HCEC 1CT (cell line): ENCODE measurements at places on chromosomes 3 and 15.
A peak's percentile ranks its signal among the peaks of the same experiment; 100 is the strongest.

DNA sequence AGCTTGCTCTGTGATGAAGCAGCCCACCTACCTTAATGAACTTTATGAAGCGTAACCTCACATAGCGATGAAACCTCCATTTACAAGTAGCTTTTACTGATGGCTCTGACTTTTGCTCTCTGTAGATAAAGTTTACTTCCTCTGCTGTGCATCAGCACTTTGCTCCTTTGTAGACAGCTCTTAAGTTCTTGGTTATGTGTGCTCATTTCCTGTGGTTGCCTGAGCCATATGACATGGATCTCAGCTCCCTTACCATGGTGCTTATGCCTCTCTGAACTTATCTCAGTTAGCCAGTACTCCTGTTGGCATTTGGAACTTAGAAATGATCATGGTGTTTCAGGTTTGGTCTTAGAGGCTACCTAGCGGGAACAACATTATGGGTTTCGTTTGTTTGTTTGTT, 7.8 kb downstream of the MFSD1 start:
- peak; percentile 27 for DNase-seq

DNA sequence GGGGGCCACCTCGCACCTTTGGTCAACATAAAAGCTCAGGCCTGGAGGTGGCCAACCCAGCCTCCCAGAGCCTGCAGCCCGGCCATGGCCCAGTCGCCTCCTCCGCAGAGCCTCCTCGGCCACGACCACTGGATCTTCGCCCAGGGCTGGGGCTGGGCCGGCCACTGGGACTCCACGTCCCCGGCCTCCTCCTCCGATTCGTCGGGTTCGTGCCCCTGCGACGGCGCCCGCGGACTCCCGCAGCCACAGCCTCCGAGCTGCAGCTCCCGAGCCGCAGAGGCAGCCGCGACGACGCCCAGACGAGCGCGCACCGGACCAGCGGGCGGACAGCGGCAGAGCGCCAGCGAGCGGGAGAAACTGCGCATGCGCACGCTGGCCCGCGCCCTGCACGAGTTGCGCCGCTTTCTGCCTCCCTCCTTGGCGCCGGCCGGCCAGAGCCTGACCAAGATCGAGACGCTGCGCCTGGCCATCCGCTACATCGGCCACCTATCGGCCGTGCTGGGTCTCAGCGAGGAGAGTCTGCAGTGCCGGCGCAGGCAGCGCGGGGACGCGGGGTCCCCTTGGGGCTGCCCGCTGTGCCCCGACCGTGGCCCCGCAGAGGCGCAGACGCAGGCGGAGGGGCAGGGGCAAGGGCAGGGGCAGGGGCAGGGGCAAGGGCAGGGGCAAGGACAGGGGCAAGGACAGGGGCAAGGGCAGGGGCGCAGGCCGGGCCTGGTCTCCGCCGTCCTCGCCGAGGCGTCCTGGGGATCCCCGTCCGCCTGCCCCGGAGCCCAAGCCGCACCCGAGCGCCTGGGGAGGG, at the start of gene MESP2:
Gene MESP2 (plus strand): TSS at position 59 of the 799 bp plus-strand sequence. CDS start 26 bp downstream, at position 85.
- peak; percentile 82 for DNase-seq

DNA sequence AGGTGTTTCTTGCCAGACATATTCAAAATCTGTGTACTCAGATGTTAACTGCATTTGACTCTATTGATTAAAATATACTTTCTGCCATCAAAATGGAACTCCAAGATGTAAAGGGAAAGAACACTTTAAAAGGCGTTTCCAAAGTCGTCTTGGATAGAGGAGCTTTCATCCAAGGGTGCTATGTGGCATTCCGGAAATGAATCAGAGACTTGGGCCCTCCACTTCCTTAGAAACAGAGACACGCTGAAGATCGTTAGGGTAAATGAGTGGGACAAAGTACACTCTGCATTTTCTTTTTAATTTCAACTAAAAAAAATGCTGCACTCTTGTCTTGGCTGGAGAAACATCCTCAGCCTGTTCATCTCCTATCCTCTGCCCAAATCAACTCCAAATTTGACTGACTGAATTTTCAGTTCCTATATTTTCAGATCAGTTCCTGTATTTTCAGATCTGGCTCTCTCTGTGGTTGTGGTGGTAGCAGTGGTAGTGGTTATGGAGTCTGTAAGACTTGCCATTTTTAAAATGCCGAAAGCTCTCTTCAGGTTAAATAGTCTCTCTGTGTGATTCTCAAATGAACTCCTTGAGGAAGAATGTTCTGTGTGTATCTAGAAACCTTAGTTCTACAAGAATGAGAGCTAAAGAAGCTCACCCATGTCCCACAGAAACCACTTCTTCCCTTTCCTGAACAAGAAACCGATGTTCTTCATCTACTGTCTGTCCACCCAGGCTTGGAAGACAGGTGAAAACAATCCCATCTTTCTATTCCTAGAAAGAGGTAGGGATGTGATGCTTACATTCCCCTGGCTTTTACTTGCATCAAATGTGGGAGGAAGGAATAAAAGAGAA, 156.8 kb upstream of the ICE2 start:
- no peak for DNase-seq

DNA sequence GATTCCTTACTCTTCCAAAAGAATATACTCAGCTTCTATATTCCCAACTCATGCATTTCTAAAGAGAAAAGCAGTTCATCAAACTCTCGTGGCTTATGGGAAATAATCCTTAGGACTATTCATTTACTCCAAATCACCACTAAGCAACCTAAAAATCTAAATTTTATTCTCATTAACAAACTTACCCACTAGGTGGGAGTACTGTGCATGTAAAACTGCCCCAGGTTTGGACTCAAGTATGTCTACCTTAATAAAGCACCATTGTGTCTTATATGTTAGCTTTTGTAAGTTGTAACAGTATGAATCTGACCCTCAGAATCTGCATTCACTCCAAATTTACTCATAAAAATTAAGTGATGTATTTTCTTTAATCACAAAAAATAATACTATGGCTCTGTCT, 25.3 kb downstream of the RAD18 start:
- DNase-seq, result peak; percentile 53

- no peak for DNase-seq
Measured at GRCh38 chr3:72269475-72269874, 484.5 kb upstream of the PROK2 start.

DNA sequence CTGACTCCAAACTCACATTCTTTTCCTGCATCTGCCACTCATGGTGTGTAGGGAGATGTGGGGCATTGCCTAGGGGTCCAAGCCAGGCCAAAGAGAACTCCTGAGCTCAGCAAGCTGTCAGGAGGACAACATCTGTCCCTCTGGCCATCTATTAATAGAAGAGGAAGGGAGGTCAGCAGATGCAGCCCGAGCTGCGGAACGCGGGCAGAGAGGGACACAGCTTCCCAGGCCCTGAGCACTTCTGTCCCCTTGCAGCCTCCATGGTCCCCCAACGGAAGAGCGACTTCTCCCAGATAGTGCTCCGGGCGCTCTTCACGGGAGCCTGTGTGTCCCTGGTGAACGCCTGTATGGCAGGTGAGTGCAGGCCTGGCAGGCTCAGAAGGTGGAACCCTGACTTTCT, 37.3 kb upstream of the PDE8A start:
- no peak for DNase-seq

GRCh38 chr3:157066335-157067098, 93.4 kb downstream of the CCNL1 start:
- DNase-seq, result peak; percentile 83

DNA sequence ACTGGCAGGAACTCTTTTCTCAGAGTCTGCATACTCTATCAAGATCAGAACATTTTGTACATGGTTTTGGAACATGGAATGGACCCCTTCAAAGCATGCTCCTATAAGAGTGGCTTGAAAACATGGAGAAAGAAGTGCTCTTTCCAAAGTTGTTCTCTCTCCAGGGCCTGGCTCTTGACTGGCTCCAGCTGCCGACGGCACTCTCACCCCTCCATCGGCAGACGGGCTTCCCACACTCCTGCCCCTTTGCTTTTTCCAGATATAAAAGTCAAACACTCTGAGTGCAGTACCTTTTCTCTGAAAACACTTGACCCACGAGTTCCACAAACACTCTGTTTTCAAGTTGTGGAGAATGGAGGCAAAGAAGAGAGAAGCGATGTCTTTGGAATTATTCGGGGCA, 72.5 kb upstream of the ONECUT1 start:
- no peak for DNase-seq

DNA sequence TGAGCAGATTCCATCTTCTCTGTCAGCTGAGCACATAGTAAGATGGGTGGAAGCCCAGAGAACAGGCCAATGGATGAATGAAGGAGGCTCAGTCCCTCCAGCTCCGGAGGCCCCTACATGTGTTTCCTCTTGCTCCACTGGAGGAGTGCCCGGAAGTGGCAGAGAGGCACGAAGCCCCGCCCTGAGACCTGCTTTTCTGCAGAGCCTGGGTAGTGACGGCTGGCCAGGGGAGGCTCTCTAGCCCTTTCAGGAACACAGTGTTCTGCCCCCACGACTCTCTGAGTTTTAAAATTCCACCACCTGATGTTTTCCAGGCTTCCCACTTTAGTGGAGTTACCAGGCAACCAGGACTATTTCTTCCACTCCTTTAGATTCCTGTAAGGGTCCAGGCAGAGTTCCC, 149.4 kb upstream of the SLC6A11 start:
- no peak for DNase-seq

- DNase-seq, result no peak
Measured at GRCh38 chr15:57510647-57511046, 81.1 kb upstream of the MYZAP start.

GRCh38 chr3:5019411-5020241, 40.4 kb downstream of the BHLHE40 start:
- DNase-seq, result no peak

DNA sequence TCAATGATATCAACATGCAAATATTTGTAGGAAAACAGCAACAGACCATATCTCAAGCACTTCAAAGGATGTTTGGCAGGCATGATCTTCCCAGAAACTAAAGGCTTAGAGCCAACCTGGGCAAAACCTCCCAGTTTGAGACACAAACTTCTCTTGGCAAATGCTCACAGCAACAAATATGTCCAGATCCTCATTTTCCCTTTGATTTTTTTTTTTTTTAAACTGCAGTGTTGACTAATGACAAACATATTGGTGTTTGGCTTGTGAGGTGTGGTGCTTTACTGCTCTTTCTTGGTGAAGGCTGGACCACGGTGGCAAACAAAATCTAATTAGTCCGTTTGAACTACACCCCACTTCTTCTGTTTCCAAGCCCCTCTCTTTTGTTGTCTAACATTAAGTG, 87.2 kb downstream of the EBLN2 start:
- DNase-seq, result no peak

GRCh38 chr15:95596496-95596895, 734.0 kb upstream of the NR2F2 start:
- DNase-seq, result no peak

- no peak for DNase-seq
Measured at GRCh38 chr3:30996467-30996866, 102.0 kb upstream of the GADL1 start.

DNA sequence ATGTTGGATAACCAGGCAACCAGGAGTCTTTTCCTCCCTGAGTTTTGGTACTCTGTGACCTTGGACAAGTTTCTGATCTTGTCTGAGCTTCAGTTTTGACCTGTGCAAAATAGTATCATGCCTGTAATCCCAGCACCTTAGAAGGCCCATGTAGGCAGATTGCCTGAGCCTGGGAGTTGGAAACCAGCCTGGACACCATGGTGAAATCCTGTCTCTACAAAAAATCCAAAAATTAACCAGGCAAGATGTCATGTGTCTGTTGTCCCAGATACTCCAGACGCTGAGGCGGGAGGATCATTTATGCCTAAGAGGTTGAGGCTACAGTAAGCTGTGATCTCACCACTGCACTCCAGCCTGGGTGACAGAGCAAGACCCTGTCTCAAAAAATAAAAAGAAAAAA, 114.8 kb downstream of the IL12A start:
- no peak for DNase-seq

- DNase-seq, result peak; percentile 54
Measured at GRCh38 chr3:68972358-68972979, 40.1 kb upstream of the TAFA4 start.

DNA sequence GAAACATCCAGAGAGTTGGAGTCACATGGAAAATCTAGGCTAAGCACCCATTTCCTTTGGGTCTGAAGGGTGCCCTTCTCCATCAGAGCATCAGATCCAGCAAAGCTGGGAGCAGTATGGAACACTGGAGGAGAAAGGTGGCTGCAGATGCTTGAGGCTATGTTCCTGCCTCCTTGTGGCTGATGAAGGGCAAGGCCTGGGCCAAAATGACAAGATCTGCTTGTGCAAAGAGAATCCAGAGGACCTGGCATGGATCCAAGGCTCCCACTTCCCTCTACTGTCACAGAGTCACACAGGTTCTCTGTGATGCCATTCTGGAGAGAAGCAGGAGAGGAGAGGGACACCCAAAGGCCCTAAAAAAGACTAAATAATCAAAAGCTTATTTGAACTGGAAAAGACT, 9.2 kb upstream of the ATP8B4 start:
- DNase-seq, result no peak

DNA sequence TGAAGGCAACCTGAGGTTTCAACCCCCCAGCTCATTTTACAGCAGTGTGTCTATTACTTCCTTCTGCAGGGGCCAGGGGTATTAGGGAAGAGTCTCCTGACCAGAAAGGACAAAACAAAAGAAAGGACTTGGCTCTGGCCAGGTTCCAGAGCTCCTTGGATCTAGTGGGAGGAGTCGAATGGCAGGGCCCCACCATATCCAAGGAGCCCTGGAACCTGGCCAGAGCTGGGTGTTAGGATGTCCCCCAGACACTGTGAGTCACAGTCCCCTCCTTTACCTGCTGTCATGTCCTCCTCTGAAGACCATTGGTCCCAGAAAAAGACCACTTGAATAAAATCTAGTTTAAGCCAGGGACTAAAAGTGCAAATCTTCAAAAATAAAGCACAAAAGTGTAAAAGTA, 113.2 kb downstream of the EEFSEC start:
- no peak for DNase-seq

GRCh38 chr3:186529201-186529999, 14.8 kb downstream of the CRYGS start:
- no peak for DNase-seq

GRCh38 chr15:39388118-39388517, 192.8 kb upstream of the THBS1 start:
- DNase-seq, result no peak

- DNase-seq, result peak; percentile 83
Measured at GRCh38 chr3:189001559-189001958, 170.2 kb upstream of the TPRG1 start.

DNA sequence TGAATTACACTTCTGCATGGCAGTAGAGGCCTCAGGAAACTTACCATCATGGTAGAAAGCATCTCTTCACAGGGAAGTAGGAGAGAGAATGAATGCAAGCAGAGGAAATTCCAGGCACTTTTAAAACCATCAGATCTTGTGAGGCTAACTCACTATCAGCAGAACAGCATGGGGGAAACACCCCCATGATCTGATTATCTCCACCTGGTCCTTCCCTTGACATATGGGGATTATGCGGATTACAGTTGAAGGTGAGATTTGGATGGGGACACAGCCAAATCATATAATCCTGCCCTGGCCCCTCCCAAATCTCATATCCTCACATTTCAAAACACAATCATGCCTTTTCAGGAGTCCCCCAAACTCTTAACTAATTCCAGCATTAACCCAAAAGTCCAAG, 691.1 kb downstream of the SI start:
- DNase-seq, result no peak

DNA sequence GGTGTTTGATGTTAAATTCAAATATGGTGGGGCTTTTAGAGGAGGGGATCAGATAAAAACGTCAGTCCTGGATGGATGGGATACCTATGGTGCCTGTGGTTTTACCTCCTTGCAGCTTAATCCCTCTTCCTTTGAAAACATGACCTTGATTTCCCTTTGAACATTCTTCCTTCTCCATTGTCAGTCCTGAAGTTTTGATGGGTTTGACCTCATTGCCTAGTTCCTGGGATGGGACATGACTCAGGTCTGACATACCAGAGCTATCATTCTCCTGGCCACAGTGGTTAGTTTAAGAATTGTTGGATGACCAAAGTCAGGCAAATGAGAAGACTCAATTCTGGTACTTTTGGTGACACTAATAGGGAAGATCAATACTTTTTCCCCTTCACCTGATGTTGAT, 87.2 kb downstream of the PRICKLE2 start:
- peak; percentile 41 for DNase-seq
